ENCODE measurements at places on chromosomes 5 and 9. TPM values are rescaled to one million over a fixed set of nuclear protein-coding genes. Genes with fewer than 3 reads are reported as not detected.

The ITGA1 gene
- 104 TPM for total RNA-seq

The PCDHB12 gene
- total RNA-seq: 6.6 TPM

The STPG3 gene
- total RNA-seq: not detected

The TMEM252 gene
- not detected for total RNA-seq

The FCN1 gene
- 16.1 TPM for total RNA-seq

The MYO10 gene
- total RNA-seq: 25.9 TPM

The IRX1 gene
- total RNA-seq: 0.62 TPM

The ARSI gene
- total RNA-seq: 6.3 TPM
